ENCODE measurements at places on chromosomes 7 and 10.

DNA sequence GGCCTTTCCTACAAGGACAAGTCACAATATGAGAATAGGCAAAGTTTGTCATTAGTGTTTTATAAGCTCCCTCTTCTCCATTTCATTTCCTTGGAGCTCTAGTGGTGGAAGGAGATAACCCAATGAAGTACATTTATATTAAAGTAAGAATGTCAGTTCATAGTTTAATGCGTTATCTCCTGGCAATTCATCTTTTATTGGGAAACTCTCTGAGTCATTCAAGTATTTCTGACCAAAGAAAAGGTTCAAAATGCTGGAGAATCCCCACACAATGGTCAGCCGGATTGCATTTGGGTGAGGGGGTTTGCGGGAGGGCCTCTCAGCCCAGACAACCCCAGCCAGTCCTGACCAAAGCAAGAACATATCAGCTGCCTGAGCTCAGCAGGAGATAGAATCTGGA lies 321.5 kb upstream of the NRP1 start:
- no peak for DNase-seq

- DNase-seq, result no peak
These were observed 202.5 kb upstream of the PLXNA4 start for GRCh38 chr7:132778761-132779160.

- DNase-seq, result no peak
These were observed 177.3 kb downstream of the NSUN6 start for GRCh38 chr10:18474118-18474455.

DNA sequence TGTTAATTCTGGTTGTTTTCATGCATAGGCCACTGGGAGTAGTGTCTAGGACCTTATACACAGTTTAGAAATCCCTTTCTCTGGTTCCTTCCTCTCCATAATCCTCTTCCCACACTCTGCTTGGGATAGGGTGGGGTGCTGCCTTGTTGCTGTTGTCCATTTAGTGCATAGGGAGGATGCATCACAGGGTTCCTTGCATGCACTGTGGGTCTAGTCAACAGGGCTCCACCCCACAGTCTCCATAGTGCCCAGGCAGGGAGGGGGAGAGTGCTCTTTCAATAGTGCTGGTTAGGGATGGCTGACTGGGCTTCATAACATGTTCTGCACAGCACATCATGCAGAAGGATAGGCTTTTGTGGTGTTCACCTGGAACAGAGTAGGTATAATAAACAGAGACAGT lies 81.1 kb downstream of the ARHGAP12 start:
- DNase-seq, result no peak

DNA sequence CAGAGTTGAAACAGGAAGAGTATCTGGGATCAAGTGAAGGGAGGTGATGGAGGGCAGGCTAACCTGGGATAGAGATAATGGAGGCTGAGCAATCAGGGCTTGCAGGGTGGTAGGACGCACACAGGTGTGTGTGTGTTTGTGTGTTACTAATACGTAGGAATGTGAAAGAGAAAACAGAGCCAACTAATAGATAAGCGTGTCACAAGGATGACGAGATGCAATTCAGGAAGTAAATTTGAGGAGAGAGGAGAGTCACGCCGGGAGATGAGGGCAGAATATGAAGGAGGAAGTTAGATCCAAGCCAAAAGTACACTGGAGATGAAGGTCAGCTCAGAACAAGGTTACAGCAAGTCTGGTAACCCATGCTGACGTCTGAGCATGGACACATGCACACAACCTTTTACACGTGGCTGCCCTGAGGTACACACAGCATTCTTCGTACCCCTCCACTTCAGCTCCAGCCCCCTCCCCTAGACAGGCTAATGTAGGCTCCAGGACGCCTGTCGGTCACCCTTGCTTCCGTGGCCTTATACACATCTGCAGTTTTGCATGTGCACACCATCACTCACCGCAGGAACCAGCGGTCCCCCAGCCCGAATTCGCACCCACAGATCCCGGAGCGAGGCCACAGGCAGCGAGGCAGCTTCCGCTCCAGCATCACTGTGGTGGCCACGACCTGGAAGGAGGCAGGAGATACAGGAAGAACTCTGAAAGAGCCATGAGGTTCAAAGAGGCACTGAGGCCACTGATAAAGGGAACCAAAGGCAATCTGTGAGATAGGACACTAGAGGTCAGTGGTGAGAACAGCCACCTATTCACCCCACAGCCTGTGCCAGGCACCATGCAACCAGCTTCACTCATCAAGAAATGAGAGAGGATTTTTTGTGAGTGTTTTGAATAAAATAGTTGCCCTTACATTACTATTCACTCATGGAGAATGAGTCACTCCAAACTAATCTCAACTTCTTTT lies 23.7 kb upstream of the TRPV6 start:
- no peak for DNase-seq

GRCh38 chr10:15725603-15726002 lies 5.9 kb upstream of the ITGA8 start:
- DNase-seq, result no peak

DNA sequence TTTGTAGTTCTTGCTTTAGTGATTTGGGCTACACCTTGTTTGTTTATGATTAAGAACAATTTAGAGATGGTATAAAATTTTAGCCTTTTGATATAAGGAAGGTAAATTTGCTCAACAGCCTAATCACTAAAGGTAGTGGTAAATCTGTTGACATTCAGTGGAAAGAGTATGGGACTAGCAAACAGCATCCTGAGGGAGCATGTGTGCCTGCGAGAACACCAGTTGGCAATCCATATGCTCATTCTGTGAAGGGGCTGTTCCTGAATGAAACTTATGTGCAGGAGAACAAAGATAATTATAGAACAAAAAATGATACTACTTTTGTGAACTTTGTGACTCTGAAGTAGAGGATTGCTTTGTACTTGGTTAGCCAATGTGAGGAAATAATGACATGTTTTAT lies 44.0 kb downstream of the CAPZA2 start:
- DNase-seq, result no peak

DNA sequence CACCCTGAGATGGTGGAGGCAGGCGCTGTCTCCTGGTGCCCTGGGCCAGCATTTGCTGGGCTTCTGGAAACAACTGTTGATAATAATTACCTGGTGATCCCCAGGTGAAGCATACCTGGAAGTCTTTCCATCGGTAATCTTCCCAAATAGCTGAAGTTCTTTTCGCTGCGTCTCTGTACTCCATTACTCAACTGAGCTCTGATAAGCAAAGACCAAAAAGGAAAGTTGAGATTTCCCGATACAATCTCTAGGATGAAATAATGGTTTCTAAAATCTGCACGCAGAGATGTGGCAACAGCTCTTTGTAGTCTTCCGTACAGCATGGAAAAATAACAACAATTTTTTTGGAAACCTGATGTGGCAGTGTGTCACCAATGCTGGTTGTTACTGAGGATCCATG lies 226.5 kb downstream of the GATA3 start:
- no peak for DNase-seq

DNA sequence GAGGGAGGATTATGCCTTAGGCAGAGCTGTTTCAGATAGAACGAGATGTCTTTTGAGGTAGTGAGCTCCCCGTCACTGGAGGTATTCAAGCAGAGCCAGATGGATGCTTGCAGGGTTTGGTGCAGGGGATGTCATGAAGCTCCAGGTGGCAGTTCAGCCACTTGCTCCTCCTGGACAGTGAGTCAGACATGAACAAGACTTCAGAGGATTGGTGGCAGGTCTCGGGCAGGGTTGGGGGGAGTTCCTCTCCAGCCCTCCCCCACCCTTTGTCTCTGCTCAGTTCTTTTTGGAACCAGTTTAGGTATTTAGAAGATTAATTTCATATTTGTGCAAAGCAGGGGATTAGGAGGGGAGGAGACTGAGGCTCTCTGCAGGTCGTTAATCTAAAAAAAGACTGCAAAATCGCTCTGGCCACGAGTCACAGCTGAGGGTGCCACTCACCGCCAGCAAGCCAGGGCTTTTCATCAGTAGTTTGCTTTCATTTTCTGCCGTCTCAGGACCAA lies 21.5 kb upstream of the MYL10 start:
- DNase-seq, result no peak

GRCh38 chr10:119318411-119319160 lies 111.2 kb downstream of the GRK5 start:
- no peak for DNase-seq

DNA sequence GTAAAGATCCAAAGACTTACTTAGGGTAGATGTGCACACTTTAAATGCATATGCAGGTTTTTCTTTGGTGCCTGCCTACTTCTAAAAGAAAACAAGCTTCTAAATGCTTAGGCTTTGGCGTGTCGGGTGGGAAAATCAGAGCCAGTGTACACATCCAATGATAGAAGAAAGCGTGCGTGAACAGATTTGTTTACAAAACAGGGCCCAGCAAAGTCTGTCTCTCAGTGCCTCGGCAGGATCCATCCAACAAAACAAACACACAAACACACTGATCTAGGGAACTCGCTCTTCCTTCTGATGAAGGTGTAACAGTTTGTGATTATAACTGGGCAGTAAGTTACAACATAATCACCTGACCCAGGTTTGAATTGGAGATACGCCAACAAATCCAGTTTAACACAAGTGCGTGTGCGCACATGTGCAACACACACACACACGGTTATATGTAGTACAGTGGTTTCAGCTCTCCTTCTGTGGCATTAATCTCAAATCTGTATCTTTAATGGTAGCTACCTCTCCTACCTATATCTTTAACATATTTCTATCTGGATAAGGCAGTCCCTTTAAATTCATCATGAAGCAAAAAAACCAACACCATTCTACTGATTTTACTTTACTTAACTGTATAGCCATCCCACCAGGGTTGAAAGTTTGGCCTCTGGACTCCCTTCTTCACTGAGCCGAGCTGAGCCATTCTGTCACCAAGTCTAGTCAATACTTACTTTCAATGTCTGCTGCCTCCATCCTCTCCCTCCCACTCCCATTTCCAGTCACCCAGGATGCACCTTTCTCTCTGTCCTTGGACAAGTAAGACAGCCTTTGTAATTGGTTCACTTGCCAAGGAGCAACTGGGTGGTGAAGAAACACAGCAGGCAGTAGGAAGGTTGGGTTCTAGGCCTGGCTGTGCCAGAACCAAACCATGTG lies 184.4 kb upstream of the KLF14 start:
- DNase-seq, result no peak

DNA sequence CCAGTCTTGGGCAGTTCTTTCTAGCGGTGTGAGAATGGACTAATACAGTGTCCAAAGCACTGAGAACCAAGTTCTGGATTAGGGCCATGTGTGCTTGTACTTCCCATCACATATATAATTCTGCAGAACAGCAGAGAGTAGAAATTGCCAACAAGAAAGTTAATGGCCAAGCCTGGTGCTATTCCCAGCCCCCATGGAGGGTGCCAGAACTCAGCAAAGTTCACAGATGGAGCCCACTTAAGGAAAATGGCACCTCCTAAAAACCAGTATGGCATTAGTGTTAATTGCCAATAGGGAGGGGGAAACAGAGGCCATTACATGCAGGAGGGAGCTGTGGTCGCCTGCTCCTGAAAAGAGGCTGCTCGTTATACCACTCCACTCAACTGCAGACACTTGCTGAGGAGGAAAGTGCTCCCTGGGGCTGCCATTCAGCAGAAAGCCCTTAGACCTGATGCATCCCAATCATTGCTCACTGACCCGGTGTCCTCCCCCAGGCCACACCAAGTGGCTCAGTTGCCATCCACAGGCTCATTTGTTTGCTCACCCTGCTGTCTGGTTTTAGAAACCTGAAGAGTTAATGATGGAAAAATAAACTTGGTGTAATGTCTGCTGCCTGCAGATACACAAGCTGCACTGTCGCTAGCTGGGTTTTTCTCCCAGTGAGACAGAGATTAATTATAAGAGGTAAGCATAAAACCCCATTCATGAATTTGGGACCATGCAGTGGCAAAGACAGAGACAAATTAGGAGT lies 280.6 kb downstream of the GFRA1 start:
- DNase-seq, result no peak

GRCh38 chr7:14377646-14378266 lies 388.3 kb upstream of the ETV1 start:
- DNase-seq, result no peak
